Neural progenitor cell (in vitro differentiated cells): ENCODE measurements at places on chromosomes 1 and 21.

DNA sequence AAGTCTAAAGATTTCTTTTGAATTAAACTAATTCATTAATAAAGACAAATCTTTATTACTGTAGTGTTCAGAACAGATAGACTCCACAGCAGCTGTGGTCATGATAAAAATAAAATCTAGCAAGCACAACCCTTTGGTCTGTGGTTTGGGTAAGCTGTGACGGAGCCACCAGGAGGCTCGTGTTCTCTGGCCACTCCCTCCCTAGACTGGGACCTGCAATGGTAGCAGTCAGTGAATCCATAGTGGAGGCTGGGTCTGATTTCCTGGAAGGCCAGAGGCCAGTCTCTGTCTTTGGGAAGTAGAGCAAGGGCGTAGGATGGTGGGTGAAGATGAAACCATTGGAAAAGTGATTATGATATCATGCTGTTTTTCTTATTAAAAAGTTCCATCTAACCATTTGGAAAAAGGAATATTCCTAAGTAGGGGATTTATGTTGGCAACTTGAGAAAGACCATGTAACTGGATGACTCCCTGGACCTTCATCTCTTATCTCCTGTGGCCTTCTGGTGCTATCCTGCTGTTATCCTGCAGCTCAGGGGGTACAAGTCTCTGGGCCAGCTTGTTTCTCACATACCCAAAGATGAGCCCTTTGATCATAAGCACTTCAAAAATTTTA is 39.0 kb downstream of the TENT5C start:
- DNase-seq: no peak

GRCh38 chr1:62493656-62494055 is 56.8 kb downstream of the USP1 start:
- no peak for DNase-seq

DNA sequence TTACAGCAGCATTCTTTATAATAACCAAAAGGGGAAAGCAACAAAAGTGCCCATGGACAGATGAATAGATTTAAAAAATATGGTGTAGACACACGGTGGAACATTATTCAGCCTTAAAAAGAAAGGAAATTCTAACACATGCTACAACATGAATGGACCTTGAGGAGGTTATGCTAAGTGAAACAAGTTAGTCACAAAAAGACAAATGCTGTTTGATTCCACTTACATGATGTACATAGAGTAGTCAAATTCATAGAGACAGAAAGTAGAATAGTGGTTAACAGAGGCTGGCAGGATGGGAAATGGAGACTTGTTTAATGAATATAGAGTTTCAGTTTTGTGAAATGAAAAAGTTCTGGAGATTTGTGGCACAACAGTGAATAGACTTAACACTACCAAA is 151.4 kb downstream of the CYYR1 start:
- DNase-seq: no peak

DNA sequence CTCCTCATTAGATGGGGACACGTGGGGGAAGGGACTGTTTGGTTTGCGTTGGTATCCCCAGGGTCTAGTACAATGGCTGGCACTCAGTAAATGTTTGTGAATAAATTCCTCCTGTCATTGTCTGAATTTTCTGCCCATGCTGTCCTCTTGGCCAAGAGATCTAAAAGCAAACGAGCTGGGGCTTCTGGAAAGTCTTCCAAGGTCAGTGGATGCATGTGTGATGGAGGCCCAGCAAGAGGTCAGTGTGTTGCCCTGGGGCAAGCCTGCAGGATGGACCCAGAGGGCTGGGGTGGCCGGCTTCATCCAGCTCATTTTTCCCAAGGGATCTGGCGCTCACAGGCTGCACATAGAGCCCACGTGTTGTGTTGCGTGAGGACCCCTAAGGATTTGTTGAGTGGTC is 30.0 kb upstream of the JUN start:
- no peak for DNase-seq

GRCh38 chr1:235342039-235342438 is 13.7 kb downstream of the GGPS1 start:
- DNase-seq: peak; percentile 8

DNA sequence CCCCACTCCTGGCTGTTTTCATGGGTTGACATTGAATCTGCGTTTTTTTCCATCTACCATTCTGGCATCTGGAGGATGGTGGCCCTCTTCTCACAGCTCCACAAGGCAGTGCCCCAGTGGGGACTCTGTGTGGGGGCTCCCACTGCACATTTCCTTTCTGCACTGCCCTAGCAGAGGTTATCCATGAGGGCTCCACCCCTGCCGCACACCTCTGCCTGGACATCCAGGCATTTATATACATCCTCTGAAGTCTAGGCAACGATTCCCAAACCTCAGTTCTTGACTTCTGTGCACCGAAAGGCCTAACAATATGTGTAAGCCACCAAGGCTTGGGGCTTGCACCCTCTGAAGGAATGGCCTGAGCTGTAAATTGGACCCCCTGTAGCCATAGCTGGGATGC is 147.9 kb upstream of the FMN2 start:
- no peak for DNase-seq

- DNase-seq: no peak
These were observed 8.8 kb downstream of the PGLYRP4 start for GRCh38 chr1:153339802-153340201.

- no peak for DNase-seq
These were observed 5.3 kb upstream of the ADARB1 start for GRCh38 chr21:45069085-45069484.

- no peak for DNase-seq
These were observed 29.6 kb downstream of the DIPK1A start for GRCh38 chr1:92931691-92932090.

- no peak for DNase-seq
These were observed 285.2 kb downstream of the PCP4 start for GRCh38 chr21:40152476-40152875.

DNA sequence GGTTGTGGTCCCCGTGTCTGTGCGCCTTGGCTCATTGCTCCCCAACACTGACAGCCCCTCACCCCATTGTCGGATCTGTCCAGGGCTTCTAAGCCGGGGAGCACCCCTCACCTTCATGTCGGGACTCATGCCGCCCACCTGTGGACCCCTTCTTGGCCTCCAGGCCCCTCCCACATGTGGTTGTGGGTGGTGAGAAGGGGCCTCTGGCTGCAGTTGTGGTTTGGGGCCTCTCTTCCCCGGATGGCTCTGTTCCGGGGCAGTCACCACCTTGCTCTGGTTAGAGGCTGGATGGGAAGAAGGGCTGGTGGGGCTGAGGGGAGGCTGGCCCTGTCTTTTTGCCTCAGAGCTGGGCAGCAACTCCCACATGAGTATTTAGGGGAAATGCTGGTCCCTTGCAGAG is 158.6 kb upstream of the C1orf174 start:
- no peak for DNase-seq

- no peak for DNase-seq
These were observed 12.9 kb downstream of the MEAF6 start for GRCh38 chr1:37501661-37502060.

DNA sequence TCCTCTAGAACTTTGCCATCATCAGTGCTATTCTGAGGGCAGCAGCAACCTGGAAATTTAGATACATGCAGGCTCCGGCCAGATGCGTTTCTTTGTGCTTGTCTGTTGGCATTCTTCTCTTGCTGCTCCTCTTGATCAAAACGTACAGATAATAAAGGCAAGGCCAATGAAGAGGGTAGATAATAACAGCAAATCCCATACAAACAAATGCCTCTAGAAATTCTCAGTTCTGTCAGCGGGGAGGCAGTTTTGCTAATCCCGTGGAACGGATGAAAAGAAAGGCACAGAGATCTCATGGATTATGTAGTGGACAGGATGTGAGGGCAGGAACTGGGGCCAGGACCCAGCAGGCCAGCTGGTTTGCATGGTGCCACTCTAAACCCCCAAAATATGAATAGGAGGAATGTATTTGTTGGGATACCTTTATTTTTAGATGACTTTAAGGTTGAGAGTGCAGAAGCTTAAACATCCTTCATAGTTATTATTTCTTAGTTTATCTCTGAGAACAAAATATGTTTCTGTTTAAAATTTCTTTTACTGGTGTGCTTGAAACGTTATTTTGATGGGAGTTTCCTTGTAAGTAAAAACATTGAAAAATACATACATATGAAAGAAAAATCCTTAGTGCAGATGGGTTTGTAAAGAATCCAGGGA is 1.5 kb downstream of the ITSN1 start:
- peak; percentile 68 for DNase-seq

GRCh38 chr1:108848806-108849205 is 8.1 kb downstream of the AKNAD1 start:
- no peak for DNase-seq

- DNase-seq: no peak
These were observed 121.8 kb upstream of the KCNK1 start for GRCh38 chr1:233491953-233492620.

DNA sequence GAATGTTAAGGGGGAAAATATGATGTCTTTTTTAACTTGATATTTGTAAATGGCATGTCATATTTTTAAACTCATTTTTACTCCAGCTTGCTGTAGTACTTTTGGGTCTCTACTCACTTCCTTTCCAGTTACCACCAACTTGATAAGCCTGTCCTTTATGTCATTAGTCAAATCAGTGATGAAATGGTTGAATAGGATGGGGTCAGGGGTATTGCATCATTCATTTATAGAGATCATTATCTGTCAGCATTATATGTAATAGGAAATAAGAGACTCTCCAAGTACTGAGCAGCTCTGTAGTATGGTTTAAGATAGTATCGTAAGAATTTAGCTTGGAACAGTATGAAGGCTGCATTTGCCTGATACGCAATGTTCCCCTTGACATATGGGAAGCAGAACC is 227.3 kb downstream of the BRINP3 start:
- DNase-seq: no peak

DNA sequence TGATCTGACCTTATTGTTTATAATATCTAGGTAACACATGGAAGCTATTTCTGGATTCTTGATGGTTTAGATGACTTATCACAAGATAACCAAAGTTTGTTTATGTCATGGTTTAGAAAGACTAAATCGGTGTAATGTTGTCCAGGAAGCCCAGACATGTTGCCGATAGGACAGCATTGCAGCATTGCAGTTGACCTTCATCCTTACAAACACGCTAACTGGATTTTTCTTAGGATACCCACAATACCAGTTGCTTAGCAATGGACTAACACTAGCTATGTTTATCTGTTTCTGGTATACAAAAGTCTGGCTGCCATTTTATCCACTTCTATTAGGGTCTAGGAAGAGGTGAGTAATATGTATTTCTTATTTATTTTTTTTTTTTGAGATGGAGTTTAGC is 11.7 kb upstream of the DPH5 start:
- no peak for DNase-seq

DNA sequence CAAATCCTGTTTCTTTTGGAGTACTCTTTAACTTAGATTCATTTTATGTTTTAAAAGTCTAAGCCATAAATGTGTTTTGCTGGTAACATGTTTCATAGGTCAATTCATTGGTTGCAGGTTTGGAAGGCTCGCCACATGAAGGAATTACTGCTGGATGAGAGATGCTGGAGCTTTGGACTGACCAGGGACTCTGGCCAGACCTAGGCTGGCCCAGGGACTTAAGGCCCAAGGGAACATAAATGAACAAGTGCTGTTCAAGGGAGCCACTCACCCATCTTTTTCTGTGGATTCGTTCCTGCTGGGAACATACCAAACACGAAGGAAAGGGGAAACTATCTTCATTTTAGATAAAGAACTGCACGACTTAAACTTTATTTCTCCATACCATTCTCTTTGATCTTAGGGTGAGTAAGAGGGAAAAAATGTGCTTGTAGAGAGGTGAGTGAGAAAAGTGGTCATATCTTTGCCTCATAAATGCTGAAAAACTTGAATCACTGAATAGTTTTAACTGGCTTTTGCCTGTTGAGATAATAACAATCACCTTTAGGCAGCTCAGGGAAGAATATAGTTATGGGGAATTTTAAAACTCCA is 15.3 kb upstream of the SHCBP1L start:
- DNase-seq: no peak

DNA sequence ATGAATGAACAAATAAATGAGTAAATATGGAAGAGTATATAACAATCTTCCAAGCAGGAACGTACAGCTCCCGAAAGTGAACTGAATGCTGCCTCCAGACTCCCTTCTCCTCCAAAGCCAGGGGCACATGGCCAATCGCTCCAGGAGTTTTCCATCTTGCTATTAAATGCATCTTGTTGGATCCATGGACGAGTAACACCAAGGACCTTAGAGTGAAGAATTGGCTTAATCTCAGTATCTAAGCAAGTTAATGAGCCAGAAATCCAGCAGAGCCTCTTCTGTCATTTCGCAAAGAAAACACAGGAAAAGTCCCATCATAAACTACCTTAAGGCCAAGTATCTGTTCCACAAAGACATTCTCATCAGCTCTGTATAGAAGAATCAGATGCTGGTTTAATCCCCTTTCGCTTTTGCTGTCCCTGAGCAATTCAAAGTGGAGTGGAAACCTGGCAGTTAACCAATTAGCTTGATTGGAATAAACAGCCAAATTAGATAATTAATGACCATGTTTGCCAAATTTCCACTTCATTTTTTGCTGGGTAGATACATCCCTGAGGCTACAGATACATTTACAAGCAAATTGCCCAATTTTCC is 116.0 kb downstream of the MIS18A start:
- no peak for DNase-seq

DNA sequence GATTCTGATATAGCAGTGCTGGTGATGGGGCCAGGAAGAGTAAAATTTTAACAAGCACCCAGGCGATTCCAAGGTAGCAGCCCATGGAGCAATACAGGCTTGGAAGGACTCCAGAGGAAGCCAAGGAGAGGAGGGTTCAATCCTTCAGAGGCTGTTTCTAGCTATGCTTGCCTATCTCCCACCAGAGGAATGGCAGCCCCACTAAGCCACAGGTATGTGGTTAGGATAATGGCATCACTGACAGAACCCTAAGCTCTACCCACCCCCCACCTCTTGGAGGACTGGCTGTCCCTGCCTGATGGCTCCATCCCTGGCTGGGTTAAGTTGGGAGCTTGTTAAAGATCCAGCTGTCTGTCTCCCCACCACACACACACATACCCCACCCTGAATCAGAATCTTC is 19.3 kb upstream of the PTAFR start:
- DNase-seq: peak; percentile 24

GRCh38 chr1:20787840-20788795 is 1.0 kb upstream of the HP1BP3 start:
- peak; percentile 23 for DNase-seq

GRCh38 chr1:246875041-246876026 is 56.4 kb downstream of the AHCTF1 start:
- DNase-seq: no peak

GRCh38 chr1:183607322-183607980 is 17.2 kb upstream of the NCF2 start:
- DNase-seq: no peak

- no peak for DNase-seq
These were observed 224.7 kb upstream of the FAM78B start for GRCh38 chr1:166391279-166392066.

DNA sequence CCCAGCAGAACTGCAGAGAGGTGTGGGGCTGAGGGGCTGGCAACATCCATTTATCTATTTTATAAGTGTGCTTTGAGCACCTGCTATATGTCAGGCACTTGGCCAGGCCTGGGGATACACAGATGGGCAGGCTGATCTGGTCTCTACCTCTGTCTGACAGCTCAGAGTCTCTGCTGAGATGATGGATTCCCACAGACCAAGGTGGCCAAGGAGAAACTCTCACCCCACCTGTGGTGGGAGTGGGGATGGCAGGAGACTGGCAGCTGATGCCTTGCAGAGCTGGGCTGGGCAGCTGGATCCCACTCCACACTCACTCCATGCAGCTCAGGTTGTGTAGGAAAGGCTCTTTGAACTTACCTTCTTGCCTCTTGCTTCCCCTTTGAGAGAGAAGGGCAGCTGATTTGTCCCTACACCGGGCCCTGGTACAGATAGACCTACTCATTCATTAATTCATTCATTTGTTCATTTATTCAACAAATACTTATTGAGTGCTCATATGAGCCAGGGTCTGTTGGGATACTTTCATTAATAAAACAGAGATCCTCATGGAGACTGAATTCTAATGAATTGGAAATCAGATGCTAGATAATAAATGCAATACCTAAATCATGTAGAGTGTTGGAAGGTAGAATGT is 9.0 kb downstream of the ADORA1 start:
- DNase-seq: no peak
